ENCODE measurements at places on chromosomes 4 and X.

DNA sequence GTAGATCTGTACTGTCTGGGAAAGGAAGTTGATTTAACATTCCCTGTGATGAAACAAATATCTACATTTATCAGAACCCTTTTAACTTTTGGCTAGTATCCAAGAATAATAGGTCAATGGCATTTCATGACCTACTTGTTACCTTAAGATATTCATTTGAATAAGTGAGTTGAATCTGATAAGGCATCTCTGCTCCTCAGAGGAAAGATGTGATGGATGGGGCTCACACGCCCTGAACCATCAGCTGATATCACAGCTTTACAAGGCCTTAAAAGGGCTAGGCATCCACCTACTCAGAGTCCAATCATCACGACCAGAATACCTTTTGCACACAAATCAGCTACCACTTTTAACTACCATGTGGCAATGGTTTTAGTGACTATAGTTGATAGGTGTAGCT, 90.2 kb upstream of the PDLIM3 start:
- no peak for DNase-seq

DNA sequence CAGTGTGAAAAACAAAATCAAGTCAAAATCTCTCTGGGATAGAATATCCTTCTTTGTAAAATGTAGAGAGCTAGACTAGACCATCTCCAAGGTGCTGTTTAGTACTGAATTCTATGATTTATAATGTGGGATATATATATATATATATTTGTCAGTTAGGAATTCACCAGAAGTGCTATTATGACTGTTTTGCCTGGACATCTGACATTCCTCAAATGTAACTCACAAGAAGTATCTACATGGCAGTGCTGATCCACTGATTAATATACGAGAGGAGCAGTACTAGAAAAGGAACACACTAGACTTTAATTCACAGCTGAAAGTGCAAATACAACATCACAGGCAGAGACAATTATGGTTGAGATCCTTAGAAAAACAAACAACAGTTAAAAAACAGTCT, 208.9 kb downstream of the GBA3 start:
- peak; percentile 59 for DNase-seq

- DNase-seq, result no peak
These were observed 14.9 kb upstream of the ANKRD50 start for GRCh38 chr4:124727331-124727890.

DNA sequence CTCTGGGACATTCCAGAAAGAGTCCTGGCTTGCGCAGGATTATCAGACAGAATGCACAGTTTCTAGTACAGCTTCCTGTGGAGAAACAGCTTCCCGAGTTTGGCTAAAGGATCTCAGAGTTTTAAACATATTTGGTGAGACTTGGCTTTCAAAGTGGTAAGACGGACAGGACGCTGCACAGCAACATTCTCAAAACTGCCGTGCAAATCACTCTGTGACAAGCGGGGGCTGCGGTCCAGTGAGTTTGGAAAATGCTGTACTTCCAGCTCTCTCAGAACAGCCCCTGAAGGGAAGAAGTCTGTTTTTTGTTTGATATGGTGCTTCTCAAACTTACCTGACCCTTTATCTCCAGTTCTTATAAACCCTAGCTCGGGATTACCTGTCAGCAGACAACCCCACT, 18.1 kb downstream of the LGI2 start:
- DNase-seq, result no peak

DNA sequence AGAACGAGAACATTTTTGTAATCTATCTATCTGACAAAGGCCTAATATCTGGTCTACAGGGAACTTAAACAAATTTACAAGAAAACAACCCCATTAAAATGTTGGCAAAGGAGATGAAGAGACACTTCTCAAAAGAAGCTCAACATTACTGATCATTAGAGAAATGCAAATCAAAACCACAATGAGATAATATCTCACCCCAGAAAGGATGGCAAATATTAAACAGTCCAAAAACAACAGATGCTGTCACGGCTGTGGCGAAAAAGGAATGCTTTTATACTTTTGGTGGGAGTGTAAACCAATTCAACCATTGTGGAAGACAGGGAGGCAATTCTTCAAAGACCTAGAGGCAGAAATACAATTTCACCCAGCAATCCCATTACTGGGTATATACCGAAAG, 2284.8 kb downstream of the ARAP2 start:
- DNase-seq, result peak; percentile 78

- no peak for DNase-seq
These were observed 642.8 kb upstream of the DIPK2B start for GRCh38 chrX:45843518-45843917.

GRCh38 chrX:130770615-130771014, 132.4 kb downstream of the ENOX2 start:
- DNase-seq, result peak; percentile 86

- peak; percentile 39 for DNase-seq
These were observed 33.8 kb downstream of the CEP44 start for GRCh38 chr4:174317531-174317930.

- DNase-seq, result peak; percentile 45
These were observed 122.2 kb downstream of the SHROOM4 start for GRCh38 chrX:50691820-50692219.

DNA sequence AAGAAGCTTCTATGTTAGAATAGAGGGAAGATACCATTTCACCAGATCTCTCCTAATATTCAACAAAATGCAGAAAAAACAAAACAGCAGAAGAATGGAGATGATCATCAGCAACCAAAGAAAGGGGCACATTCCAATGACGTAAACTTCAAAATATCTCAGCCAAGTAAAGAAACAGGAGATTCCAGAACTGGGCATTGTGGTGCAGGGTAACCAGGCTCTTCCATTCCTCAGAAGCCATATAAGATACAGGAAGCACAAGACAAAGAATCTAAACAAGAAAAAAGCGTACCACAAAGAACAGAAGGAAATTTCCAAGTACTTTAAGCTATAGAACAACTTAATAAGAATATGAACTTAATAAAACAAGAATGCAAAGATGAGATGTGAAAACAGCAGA, 6.9 kb upstream of the ARMCX4 start:
- no peak for DNase-seq

GRCh38 chr4:147398556-147398955, 82.3 kb upstream of the EDNRA start:
- no peak for DNase-seq

- no peak for DNase-seq
These were observed 27.5 kb downstream of the NSD2 start for GRCh38 chr4:1898681-1899080.

- DNase-seq, result no peak
These were observed 77.9 kb downstream of the EFHC2 start for GRCh38 chrX:44265559-44265958.

DNA sequence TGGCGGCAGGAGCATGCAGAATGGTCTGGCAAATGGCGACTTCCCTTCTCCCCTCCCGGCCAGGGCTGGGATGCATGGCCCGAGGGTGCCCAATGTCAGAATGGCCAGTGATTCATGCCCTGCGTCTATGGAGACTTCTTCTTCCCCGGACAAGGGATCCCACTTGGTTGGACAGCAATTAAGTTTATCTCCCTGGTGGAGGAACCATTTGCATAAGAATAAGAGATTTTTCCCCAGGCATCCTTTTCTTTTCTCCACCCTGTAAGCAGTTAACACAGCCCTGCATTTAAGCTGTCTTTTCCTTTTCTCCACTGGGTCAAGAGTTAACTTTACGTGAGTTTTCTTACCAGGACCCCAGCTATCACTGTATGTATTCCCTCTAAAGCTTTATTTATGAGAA, 856.6 kb downstream of the GLUD2 start:
- no peak for DNase-seq

DNA sequence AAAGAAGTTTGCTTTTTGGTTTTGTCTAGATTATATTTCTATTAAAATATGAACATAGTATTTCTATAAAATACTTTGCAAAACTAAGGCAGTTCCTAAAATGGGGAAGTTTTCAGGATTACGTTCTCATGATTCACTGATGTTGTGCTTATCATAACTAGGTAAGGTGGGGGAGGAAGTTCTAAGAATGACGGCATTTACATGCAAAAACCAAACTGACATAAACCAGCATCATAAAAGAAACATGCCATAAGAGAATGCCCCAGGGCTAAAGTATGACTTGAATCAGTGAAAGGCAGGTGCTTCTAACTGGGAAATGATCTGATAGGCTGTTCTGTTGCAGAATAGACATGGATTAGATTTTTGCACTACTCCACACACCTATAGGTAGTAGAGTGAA, 204.7 kb upstream of the JADE1 start:
- DNase-seq, result no peak

GRCh38 chrX:28599957-28600356, 12.7 kb downstream of the IL1RAPL1 start:
- DNase-seq, result peak; percentile 18

- no peak for DNase-seq
These were observed 188.4 kb upstream of the VEGFC start for GRCh38 chr4:176981074-176981473.

DNA sequence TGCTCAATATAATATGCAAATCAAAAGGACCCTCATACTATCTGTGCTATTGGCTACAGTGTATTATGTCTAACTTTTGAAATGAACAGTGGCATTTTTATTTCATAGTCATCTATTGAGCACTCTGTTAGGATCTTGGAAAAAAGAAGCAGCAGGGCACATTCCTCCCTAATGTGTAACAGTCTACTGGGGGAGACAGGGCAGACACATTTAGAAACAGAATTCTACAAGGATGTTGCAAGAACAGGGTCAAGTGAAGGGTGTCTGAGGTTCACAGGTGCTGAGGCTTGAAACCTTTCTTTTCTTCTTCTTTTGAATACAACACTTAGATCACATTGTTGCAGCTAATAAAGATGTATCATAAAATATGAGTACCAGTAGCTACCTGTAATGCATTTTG, 129.7 kb upstream of the SLC4A4 start:
- peak; percentile 85 for DNase-seq

DNA sequence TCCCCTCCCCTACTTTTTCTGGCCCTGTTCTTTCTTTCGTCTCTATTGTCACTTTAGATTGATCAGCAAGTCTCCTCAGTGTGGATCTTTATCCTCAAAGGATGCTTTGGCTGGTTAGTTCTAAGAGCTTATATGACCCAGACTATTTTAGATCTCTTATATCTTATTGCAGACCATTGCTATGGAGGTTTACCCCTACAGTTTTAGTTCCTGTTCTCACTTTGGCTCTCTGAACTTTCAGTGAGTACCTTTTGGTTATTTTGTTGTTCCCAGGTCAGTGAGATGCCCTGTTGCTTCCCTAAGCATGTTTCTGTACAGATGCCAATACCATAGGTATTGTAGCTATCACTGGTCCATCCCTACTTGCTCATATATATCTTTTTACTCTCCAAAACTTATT, 24.0 kb upstream of the MED14 start:
- DNase-seq, result no peak

- peak; percentile 30 for DNase-seq
These were observed at the start of gene SCML2 for GRCh38 chrX:18354369-18355223. Gene SCML2, minus strand, starts transcription at chrX:18354688. Its CDS starts 20,617 bp downstream, at chrX:18334071.

DNA sequence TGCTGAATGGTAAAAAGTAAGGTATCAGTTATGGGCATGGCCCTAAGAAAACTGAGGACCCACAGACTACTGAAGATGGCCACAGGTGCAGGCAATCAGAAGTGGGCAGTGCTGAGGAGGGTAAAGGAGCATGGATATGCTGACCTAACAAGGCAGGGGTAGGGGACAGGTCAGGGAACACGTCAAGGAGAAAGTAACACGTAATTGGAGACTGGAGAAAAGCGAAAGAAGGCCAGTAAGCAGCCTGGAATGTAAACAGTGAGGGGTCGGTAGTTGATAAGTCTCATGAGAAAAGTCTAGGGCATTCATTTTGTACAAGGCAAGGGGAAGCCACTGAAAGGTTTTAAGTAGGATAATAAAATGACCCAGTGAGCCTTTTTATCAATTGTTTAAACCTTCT, 153.3 kb downstream of the PRDM5 start:
- DNase-seq, result peak; percentile 80

DNA sequence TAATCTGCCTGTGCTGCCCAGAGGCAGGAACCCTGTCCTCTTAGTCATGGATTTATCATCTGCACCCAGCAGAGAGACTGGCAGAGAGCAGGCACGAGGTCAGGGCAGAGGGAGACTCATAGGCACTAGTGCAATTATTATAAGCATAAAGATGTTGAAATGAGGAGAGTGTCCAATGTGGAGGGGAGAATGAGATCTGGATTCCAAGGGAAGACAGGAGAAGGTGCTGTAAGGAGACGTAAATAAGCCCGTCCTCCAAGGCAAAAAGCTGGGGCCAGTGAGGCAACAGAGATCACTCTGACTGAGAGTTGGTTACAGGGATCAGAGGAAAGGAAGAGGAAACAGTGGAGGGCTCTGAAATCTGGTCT, 406.2 kb downstream of the MAPK10 start:
- no peak for DNase-seq

- DNase-seq, result peak; percentile 42
These were observed 559.7 kb upstream of the FAT1 start for GRCh38 chr4:187283201-187283955.

DNA sequence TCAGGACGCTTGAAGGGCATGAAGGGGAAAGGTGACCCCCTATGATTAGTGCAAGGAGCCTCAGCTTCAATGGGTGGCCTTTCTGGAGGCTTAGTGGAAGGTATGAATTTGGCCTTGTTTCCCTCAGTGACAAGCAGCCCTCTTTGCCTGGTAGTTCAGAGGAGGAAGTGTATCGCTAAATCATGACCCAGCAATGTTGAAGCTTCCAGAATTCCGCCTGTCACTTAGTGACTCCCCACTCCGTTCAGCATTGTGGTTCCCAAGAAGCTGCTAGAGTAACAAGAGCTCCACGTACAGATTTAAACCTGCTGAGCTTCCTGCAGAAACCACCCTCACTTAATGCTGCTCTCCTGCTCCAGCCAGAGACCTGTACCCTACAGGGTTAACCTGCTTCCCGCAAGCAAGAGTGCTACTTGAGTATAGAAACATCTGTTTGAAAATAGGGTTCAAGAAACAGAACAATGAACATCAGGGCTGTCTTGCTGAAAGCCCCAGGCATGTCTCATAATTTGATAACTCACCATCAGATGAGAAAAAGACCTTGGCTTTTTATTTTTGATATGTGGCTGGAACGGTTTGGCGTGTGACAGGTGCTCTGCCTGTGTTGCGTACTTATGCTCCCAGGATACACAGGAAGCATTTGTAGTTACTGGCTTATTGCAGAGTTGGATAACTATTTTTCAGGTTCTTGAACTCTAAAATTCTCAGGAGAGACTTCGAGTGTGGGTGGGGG, 105.2 kb downstream of the UCHL1 start:
- DNase-seq, result no peak

GRCh38 chrX:106150701-106151100, 17.4 kb upstream of the PWWP3B start:
- no peak for DNase-seq

DNA sequence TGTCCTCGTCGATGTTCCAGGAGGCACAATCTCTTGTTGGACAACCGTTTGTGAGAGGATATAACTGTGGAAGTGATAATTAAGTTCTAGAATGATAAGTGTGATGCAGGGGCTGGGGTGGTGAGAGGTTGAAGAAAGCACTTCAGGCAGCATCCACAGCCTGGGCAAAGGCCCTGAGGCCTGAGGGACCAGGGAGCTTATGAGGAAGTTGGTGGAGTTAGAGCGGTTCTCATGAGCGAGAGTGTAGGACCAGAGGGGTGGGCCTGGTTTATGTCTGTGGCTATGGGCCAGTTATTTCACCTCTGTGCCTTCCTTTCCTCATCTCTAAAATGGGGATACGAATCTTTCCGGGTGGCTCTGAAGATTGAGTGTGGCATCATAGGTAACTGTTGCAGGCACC, 2.7 kb downstream of the CCDC120 start:
- DNase-seq, result no peak
